Lung (tissue), 17 donors: ENCODE measurements at places on chromosomes 7 and 10. TPM values are rescaled to one million over a fixed set of nuclear protein-coding genes. Genes with fewer than 3 reads are reported as not detected.

The ZPBP gene
- 0.85 TPM for total RNA-seq

- no peak for DNase-seq
Observed at GRCh38 chr10:58157076-58157766, 110.5 kb downstream of the IPMK start.

GRCh38 chr7:433558-433957 lies 86.1 kb downstream of the PDGFA start:
- DNase-seq = no peak

The PSMA2 gene
- 41.0 TPM for total RNA-seq

The CHST15 gene
- total RNA-seq = 30.9 TPM

DNA sequence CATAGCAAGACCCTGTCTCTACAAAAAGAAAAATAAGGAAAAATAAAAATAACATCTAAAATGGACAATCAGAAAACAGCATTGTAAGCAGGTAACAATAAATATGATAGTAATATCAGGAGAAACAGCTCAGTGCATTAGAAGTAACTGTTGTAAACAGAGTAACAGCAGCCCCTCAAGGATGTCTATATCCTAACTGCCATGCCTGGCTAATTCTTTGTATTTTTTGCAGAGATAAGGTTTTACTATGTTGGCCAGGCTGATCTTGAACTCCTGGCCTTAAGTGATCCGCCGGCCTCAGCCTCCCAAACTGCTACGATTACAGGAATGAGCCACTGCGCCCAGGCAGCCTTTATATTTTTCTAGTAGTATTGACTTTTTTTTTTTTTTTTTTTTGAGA lies 7.5 kb downstream of the SORBS1 start:
- DNase-seq = no peak

- no peak for DNase-seq
Observed at GRCh38 chr10:63261496-63261895, 128.4 kb downstream of the NRBF2 start.

- DNase-seq = no peak
Observed at GRCh38 chr7:55770778-55771177, 91.8 kb downstream of the SEPTIN14 start.

DNA sequence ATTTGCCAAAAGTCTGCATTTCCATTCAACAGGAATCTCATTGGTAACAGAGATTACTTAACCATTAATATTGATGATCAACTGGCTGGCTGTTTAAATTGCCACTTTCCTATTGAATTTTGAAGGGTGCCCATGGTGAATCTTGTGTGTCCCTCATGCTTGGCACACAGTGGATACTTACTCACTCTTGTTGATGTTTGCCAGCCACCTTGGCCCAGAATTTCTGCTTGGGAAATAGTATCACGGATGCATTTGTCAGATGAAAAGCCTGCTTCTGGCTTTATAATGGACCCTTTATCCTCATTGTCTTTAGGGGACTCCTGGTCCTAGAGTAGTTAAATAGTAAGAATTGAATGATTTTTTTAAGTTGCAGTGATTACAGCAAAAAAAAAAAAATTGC lies 52.0 kb downstream of the MMRN2 start:
- DNase-seq = no peak
